ENCODE measurements at places on chromosomes 12 and 14. TPM values are rescaled to one million over a fixed set of nuclear protein-coding genes. Genes with fewer than 3 reads are reported as not detected.

Gene TAS2R7
- total RNA-seq = 0.48 TPM

Gene CAPZA3
- total RNA-seq = not detected

Gene PTPRO
- total RNA-seq = not detected

Gene CRIP2
- 236 TPM for total RNA-seq

Gene TCL1B
- not detected for total RNA-seq

Gene HCAR3
- not detected for total RNA-seq

Gene TC2N
- not detected for total RNA-seq

Gene IL23A
- 0.76 TPM for total RNA-seq

Gene OR4E2
- total RNA-seq = not detected

Gene PAX9
- total RNA-seq = 0.19 TPM

Gene COQ10A
- 7.8 TPM for total RNA-seq

Gene APOF
- total RNA-seq = not detected

Gene SLC2A14
- not detected for total RNA-seq

Gene MAP3K12
- total RNA-seq = 21.5 TPM

Gene CKAP4
- total RNA-seq = 148 TPM

Gene LIN7A
- total RNA-seq = 0.19 TPM

Gene SLC5A8
- not detected for total RNA-seq

Measured in vein endothelial cell (primary cell).